Renal cortical epithelial cell (primary cell): ENCODE measurements at places on chromosomes 1 and 21. TPM values are rescaled to one million over a fixed set of nuclear protein-coding genes. Genes with fewer than 3 reads are reported as not detected.

The MX2 gene
- total RNA-seq, result 0.15 and 0.17 TPM in 2 replicates

The OPRD1 gene
- total RNA-seq, result not detected in 2 replicates

The MRPL37 gene
- total RNA-seq, result 33.3 and 44.8 TPM in 2 replicates

The BMP8B gene
- 1.3 and 2.3 TPM in 2 replicates for total RNA-seq

The CR1L gene
- not detected in 2 replicates for total RNA-seq

The ANKRD35 gene
- 0.10 TPM in 1 of 2 replicates, not detected in the other for total RNA-seq

The ZNF683 gene
- not detected in 2 replicates for total RNA-seq

DNA sequence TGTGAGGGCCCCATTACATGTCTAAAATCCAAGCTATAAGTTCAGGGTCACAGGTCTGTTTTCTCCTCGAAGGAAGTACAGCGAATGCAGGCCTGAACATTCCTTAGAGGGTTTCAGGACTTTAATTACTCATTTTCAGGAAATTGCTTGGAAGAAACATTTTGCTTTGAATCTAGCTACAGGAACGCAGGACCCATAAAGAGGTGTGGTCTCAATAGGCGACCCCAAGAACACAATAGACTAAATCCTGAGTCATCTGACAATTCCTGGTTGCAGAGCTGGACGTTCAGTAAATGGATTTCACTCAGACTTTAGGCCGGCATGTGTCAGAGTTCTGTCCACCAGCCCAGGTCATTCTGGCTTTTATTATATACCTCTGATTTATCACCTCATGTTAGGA is 1.0 kb upstream of the ERG start:
- no peak for DNase-seq

DNA sequence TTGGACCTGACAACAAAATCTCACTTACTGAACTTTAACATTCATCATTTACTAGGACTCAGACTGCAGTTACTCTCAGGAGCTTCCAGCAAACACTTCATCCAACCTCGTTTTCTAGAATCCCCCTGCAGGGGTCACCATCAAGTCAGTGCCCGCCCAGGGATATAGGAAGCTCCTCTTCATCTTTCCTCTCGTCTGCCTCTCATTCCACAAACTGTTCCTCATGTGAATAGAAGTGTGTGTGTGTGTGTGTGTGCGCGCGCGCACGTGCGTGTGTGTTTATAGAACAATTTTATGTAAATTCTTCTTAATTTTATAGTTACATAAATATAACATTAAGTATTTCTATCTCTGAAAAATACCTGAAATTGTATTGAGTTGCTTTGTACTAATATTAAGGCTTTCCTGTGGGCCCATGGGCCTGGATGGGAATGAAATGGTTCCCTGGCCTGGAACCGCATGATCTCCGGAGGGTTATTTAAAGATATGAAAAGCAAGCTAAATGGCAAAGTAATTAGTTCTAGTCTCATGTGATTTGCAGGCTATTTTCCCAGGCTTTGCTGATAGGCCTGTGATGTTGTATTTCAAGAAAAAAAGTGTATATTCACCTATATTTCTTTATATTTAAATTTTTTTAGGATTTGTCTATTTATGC is 21.7 kb upstream of the ABCD3 start:
- no peak for DNase-seq

DNA sequence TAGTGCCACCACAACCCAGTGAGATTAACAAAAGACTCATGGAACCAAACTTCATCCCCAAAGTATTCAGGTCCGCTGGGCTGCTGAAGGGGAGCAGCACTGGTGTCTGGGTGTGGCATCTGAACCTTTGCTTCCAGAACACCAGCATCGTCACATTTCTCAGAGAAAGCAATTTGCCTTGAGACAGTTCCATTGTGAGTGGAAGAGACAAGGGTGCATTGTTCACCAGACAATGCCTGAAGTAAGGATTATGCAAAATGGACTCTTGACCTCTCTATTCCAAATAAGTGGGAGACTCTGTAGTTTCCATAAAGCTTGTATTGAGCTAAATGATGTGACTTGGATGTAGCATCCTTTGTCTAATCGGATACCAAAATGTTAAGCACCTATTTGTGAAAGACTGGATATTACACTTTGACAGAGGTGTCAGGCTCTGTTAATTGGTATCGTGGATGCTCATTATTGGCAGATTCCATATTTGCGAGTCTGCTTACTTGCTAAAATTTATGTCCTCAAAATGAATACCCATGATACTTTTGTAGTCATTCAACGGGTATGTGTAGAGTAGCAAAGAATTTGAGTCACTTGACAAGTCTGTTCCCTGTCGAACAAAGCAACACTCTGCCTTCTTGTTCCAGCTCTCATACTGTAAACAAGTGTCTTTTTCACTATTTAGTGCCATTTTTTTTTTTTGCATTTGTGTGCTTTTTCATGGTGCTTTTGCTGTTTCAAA is 75.6 kb downstream of the MRPS6 start:
- DNase-seq, result no peak

DNA sequence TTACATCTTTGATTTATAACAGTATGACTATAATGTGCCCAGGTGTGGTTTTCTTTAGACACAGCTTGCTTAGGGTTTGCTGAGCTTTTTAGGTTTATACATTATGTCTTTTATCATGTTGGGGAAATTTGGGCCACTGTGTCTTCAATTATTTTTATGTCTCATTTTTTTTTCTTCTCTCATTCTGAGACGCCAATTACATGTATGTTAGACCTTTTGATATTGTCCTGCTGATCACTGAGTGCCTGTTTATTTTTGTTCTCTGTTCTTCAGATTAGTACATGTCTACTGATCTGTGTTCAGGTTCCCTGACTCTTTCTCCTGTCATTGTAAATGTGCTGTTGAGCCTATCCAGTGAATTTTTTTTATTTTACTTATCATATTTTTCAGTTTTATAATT is 36.1 kb downstream of the TNNT2 start:
- DNase-seq, result no peak

GRCh38 chr1:181133441-181133951 is 45.0 kb downstream of the IER5 start:
- DNase-seq, result no peak

- no peak for DNase-seq
These were observed 23.3 kb downstream of the TTC34 start for GRCh38 chr1:2778220-2778592.

DNA sequence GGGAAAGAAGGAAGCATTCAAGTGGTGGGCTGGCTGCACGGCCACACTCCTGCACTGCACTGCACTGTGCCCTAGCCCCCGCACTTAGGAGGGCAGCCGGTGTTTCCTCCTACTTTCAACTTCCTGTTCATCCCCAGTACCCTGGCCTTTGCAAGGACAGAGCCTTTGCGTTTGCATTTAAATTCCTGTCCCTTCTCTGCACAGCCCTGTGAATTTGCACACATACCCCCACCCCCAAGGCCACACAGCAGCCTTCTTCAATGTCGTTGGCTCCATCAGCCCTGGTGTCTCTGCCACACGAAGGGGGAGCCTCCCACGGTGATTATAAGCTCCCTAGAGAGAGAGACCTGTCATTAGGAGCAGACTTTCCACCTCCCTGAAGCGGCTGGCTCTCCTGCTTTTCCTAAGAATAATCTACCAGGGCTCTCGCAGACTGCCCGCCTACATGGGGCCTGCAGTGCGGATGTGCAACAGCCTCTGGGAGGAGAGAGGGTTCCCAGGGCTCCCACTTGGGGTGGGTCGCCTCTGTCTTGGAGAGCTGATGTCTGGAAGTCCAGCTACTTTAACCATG is 13.2 kb upstream of the SLC45A3 start:
- no peak for DNase-seq

GRCh38 chr1:241592273-241592958 is 47.8 kb downstream of the CHML start:
- DNase-seq, result peak; percentile 98

- peak; percentile 81 for DNase-seq
These were observed 3.4 kb upstream of the LAMC1 start for GRCh38 chr1:183019860-183020259.

DNA sequence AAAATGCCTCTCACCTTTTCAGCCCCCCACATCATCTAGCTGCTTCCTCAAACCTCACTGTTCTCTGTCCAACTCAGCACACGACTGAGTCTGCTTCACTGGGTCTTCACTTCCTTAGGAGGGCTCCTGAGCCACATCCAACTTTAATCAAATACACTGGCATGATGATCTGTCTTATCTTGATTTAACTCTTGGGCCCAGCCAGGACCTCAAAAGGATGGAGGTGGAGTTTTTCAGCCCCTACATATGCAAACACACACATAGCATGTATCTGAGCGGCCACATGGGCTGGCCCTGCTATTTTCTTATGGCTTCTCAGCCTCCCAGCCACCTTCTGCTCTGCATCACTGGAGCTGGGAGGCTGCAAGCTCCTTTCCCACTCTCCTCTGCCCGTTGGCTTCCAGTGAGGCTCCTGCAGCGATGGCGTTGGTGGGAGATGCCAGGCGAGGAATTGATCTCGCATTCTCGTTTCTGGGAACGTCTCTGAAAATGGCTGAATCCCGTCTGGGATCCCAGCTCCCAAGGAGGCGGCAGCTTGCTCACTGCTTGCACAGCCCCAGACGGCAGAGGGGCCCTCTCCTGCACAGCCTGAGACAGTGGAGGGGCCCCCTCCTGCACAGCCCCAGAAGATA is 1.8 kb upstream of the PRXL2B start:
- DNase-seq, result no peak

GRCh38 chr1:226633541-226634165 is 85.1 kb downstream of the STUM start:
- DNase-seq, result no peak

- DNase-seq, result peak; percentile 69
These were observed 55.2 kb upstream of the KAZN start for GRCh38 chr1:14543191-14543840.

DNA sequence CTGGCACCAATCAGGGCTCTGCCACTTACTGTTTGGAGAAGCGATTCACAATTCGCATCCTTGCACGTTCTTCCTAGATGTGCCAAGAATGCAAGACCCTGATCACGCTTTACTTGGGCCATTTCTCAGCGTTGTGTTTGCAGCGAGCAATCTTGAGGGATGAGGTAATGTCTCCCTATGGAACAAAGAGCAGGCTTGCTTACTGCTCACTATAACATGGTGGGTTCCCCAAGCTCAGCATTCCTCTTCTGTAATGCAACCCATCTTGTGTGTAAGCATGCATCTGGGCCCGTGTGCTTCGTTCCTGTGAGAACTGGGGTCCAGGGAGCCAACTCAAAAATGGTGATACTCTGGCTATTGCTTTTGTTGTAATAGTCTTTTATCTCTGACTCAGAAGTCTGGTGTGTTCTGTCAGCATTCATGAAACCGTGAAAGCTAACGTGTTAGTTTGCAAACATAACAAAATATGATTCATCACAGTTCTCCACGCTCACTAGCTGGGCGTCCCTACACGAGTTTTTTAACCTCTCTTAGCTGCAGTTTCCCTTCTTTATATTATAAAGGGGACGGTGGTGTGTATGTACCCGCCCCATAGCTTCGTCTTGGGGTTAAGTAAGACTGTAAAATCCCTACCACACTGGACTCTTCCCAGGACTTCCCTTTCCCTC is 33.3 kb downstream of the DNTTIP2 start:
- peak; percentile 83 for DNase-seq

GRCh38 chr1:162131400-162132321 is 62.2 kb downstream of the NOS1AP start:
- DNase-seq, result no peak

- DNase-seq, result peak; percentile 66
These were observed 6.3 kb upstream of the FOXD2 start for GRCh38 chr1:47431534-47431933.

GRCh38 chr1:92186081-92186480 is 31.6 kb upstream of the C1orf146 start:
- DNase-seq, result peak; percentile 37

DNA sequence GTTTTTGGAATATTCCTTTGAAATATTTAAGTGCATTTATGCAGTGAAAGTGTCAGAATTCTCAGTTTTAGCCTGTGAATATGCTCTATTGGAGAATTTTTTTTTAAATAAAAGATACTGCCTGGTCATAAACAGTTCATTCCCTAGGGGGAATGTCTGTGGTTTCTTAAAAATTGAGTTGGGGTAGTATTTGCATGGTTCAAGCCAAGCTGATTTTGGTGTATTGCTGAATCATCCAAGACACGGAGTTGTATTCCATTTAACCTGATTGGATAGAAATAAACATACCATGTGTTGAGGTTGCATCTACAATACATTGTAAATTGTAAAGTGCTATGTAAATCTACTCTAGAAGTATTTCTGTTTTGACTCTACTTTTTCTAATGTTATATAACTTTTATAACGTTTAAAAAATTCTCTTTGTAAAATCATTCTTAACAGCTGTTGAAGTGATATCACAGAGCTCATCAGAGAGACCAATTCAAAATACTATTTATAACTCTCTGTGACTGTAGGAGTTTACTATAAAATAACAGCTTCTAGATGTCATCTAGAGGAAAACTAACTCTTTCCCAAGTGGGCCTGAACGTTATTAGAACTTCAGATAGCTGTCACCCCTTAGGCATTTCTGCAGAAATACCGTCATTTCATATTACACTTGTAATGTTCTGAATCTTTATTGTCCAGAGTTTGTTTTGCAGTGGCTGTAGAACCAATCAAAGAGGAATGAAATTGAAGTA is 199.1 kb downstream of the USP25 start:
- DNase-seq, result no peak

GRCh38 chr1:28466226-28466778 is 39.5 kb upstream of the RCC1 start:
- DNase-seq, result no peak

DNA sequence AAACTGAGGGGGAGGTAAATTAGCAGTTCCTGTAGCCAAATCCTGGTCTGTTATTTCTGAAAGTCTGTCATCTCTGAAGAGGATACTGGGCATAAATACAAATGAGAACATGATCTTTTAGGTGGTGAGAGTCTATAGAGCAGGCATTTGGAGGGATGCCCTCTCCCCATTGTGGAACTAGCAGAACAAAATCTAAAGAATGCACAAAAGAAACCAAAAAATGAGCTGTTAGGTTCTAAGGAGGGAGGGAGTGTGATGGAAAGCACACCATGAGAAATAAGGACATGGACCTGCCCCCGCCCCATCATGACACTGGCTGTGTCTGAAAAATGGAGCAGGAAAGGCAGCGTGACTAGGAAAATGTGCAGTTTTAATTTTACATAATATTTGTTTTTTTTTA is 262.0 kb downstream of the KIF26B start:
- no peak for DNase-seq

DNA sequence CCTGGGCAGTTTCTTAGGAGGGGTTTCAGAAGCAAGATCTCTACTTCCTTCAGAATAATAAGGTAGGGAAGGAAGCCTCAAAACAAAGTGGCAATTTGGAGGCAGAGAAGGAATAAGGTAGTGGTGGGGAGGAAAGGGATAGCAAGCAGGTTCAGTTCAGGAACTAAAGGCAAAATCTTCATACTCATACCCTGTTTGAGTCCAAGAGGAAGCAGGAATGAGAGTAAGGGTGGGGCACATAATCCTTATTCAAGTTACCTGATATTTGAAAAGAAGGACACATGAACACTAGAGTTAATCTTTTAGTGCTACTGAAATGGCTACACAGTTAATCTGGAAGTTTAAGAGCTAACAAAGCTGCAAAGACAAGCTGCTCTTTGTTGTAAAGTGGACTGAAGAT is 8.4 kb upstream of the RBM8A start:
- no peak for DNase-seq

- DNase-seq, result no peak
These were observed at the start of gene NMNAT2 for GRCh38 chr1:183417772-183418491. Gene NMNAT2 (minus strand): TSS chr1:183418380. CDS start chr1:183418267, 113 bp downstream.
